ENCODE measurements at places on chromosomes 7 and 10.

- DNase-seq = no peak
These were observed 6.5 kb upstream of the MET start for GRCh38 chr7:116665332-116665996.

DNA sequence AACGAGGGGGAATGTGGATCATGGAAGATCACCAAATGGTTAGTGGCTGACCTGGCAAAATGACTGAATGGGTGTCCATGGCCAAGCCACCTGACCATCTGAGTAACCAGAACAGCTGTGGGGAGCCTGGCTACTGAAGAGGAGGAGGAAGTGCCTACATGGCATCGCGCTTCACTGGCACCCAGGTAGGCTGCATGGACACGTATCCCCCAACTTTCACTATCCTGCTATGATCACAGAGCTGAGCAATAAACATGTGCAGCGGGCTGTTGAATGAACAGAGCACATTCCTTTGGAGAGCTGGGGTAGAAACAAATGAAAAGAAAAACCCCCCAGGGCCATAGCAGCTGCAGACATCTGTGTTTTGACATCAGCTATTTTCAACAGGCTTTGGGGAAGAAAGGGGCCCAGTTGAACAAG is 6.5 kb downstream of the AKR1B1 start:
- DNase-seq = no peak

DNA sequence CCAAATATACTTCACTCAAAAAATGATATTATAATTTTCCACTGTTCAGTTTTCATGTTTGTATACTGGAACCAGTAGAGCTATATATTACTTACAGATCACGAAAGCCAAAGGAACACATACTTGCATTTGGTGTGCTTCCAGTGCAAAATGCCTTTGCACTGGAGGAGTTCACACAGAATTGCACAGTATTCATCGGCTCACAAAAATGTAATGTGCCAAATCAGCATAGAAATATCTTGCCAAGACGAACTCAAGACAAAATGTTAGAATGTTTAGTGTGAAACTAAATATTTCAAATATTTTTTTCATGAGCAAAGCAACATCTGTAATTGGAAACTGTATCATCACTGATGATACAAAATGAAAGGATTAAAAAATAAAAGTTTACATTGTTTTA is 646.2 kb upstream of the SEMA3D start:
- DNase-seq = no peak

DNA sequence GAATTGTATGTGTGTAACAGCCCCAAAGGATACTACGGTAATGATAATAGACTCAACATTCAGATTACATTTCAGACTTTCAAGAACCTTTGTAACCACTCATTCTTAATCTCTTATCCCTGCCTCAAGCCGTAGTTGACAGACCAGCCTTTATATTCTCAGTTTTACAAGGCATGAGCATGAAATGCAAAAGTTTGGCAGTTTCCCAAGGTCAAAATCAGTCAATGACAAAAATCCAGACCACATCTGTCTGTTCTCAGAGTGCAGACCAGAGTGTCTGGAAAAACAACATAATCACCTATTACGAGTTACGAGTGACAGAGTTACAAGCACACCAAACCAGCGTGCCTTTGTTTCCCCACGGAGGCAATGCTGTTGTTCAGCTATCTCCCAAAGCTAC is 178.6 kb upstream of the LRGUK start:
- no peak for DNase-seq

GRCh38 chr10:15563246-15563645 is 156.5 kb downstream of the ITGA8 start:
- DNase-seq = no peak

DNA sequence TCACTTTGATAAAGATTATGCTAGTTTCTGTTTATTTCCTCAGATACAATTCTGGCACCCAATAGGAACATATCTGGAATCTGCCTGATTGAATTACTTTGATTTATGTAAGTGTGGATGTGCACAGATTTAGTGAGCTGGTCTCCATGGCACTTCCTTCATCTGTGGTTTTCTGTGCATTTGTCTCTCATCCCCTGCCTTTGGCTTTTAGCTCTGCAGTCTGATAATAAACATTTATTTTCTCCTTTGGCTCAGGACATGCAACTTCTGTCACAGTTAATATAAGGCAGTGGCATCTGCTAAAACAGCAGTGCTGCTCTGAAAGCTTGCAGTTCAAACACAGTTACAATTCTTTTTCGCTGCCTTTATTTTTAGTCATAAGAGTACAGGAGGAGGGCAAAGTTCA is 273.7 kb upstream of the CHRM2 start:
- DNase-seq = no peak

GRCh38 chr7:73454424-73454823 is 20.8 kb downstream of the FZD9 start:
- no peak for DNase-seq

GRCh38 chr10:28317760-28318159 is 14.9 kb upstream of the MPP7 start:
- DNase-seq = no peak

GRCh38 chr10:12801214-12802087 is 200.1 kb downstream of the CCDC3 start:
- DNase-seq = no peak

- no peak for DNase-seq
These were observed 16.7 kb downstream of the UBTD1 start for GRCh38 chr10:97515271-97515978.

- no peak for DNase-seq
These were observed 27.8 kb downstream of the HIBADH start for GRCh38 chr7:27634671-27635493.

DNA sequence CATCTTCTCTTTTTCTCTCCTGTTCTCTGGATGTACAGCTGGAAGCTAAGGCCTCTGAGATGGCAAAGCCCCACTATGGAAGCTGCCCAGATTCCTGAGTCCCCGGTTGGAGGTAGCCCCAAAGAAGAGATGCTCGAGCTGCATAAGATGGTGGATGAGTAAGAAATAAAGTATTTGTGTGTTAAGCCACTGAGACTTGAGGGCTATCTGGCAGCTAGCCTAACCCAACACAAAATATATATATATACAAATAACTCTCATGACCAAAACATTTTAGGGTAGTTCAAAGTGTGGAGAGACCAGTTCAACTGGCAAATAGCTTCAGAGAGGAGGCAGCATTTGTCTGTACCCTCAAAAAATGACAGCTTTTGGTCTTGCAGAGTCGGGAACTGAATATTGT is 72.4 kb upstream of the PDE1C start:
- no peak for DNase-seq

- no peak for DNase-seq
These were observed 121.5 kb upstream of the SH2B2 start for GRCh38 chr7:102165136-102165535.

GRCh38 chr10:63429281-63429680 is 36.5 kb downstream of the JMJD1C start:
- DNase-seq = no peak

GRCh38 chr10:24920907-24921881 is 31.2 kb downstream of the PRTFDC1 start:
- peak; percentile 25 for DNase-seq

DNA sequence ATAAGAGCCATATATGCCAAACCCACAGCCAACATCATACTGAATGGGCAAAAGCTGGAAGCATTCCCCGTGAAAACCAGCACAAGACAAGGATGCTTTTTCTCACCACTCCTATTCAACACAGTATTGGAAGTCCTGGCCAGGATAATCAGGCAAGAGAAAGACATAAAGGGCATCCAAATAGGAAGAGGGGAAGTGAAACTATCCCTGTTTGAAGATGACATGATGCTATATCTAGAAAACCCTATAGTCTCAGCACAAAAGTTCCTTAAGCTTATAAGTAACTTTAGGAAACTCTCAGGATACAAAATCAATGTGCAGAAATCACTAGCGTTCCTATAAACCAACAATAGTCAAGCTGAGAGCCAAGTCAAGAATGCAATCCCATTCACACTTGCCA is 23.8 kb upstream of the STARD3NL start:
- DNase-seq = no peak

- DNase-seq = no peak
These were observed 872 bp downstream of the FAM131B start for GRCh38 chr7:143361552-143362130.

DNA sequence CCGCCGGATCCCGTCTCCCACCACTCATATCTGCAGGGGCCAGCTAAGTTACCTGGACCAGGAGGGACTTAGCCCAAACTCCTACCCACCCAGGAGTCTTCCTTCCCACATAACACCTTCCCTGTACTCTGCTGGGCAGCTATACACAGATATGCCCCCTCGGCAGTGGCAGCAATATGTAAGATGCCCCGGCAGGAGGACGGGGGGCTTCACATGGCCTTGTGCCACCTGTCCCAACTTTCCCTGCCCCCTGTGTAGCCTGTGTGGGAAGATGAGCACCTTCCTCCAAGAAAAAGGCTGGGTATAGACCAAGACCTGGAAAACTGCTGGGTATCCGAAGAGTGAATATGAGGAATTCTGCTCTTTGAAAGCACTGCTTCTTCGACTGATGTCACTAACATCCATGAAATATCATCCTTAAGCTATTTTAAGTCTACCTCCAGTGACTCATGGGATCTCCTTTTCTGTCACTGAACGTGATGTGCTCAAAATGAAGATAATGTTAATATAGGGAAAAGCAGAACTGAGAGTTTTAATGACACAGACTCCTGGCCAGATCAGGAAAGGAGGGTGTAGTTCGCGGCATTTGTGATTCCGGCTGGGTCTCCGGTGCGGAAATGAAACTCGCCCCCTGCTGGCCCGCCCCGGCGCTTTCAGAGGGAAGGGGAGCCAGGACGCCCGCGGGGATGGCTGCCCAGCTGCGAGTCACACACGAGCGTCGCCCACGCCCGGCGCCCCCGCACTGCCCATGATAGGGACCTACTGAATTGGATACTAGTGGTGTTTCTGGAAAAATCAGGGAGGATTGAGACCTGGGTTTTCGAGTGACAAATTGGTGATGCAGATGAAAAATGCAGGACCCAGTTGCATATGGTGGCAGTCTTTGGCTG is 256.9 kb upstream of the NFE2L3 start:
- DNase-seq = peak; percentile 53

DNA sequence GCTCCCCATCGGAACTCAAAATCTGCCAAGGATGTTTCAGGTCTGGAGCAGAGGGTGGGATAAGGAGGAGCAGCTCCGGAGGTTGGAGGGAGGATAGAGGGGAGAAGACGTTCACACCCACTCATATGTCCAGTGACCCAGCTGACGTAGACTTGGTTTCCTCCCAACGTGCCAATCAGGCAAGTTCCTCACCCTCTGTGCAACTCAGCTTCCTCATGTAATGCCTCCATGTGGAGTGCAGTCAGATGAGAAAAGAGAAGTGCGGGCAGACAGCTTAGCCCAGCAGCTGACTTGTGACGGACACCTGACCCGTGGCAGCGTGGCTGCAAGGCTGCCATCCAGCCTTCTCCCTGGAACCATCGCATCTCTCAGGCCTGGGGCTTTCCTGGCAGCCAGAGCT is 86.8 kb downstream of the NPTX2 start:
- no peak for DNase-seq

DNA sequence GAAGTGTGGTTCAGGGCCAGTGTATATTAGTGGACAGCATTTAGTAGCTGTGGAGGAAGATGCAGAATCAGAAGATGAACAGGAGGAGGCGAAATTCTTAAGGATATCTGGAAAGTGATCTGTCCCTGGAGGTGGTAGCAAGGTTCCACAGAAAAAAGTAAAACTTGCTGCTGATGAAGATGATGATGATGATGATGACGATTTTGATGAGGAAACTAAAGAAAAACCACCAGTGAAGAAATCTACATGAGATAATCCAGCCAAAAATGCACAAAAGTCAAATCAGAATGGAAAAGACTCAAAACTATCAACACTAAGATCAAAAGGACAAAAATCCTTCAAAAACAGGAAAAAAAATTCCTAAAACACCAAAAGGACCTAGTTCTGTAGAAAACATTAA is 26.3 kb downstream of the TM9SF3 start:
- DNase-seq = no peak

DNA sequence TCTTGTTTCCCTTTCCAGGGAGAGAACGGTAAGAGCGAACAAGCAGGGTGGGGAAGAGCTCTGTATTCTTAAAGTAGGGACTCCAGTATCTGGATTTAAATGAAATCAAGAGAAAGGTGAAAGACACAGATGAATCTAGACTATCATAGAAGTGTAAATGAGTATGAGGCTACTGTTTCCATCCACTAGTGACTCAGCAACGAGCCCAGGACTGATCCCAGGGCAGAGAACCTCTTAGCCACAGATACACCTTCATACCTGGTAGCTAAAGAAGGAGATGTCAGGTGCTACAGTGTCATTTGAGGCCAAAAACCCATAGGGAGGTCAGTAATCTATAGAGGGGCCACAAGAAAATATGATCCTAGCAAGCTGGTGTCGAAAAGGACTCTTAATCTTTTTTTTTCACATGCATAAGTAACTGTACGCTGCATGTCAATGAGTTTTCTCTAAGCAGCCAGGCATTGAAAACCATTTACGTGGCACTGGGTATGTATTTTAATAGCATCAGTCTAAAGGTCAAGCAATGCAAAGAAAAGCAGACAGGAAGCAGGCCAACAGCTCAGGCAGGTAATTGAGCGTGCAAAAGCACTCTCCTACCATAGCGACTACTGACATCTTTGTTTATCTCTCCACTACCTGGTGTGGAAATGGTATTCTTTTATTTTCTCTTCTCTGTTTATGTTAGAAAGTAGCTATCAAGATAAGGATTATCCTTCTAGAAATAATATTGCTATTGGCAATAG is 91.5 kb upstream of the EGR2 start:
- DNase-seq = no peak

GRCh38 chr7:27392477-27392876 is 149.9 kb downstream of the EVX1 start:
- no peak for DNase-seq

DNA sequence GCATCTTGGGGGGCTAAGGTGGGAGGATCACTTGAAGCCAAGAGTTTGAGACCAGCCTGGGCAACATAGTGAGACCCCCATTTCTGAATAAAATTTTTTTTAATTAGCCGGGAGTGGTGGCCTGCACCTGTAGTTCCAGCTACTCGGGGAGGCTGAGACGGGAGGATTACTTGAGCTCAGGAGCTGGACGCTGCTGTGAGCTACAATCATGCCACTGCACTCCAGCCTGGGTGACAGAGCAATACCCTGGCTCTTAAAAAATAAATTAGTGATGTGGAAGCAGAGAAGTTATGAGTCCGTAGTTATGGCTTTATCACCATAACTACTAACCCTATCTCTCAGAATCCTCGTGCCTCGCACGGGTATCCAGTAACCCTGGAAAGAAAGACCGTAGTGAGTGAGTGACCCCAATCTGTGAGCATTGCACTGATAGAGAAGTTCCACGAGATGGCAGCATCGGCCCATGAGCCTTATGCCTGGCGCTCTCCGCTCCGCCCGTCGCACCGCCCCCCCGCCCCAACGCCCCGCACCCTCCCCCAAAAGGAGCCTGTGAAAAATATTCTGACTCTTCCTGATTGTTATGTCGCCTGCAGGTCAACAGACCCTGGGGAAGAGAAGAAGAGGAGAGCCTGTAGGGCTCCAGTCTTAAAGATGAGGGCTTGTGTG is 4.9 kb upstream of the SLC29A3 start:
- DNase-seq = peak; percentile 40

GRCh38 chr7:12805518-12805928 is 118.1 kb downstream of the ARL4A start:
- DNase-seq = no peak

- no peak for DNase-seq
These were observed 23.9 kb upstream of the TMEM273 start for GRCh38 chr10:49212076-49212475.

Measured in activated T-helper 2 cell treated with anti-CD3 and anti-CD28 coated beads, Interferon-gamma antibody, Interleukin-2, Interleukin-4, amounts not matched to agents 10 μg/mL and 5 μg/mL and 100 μg/mL, durations not matched to agents 14 hours and 24 hours and 36 hours (primary cell).